GM13977 (cell line): ENCODE measurements at places on chromosomes 16 and 17.
A peak's percentile ranks its signal among the peaks of the same experiment; 100 is the strongest.

DNA sequence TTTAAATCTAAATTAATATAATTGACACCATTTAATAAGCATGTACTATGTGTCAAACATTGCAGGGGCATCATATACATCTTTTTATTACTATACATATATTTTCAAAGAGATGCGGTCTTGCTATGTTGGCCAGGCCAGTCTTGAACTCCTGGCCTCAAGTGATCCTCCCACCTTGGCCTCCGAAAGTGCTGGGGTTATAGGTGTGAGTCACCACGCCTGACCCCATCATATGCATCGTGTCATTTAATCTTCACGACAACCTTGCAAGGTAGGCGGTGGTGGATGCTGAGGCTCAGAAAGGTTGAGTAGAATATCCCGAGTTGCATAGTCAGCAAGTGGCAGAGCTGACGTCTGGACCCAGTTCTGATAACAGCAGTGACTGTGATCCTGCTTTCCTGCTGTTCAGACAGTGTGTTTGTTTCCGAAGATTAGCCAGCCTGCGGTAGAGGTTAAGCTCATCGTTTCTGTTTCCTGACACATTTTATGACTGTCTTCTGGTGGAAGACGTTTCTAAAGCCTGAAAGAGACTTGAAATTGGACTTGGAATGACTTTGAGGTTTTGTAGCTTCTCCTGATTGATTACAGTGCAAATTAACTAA is 316.6 kb downstream of the SNX29 start:
- no peak for DNase-seq

- DNase-seq = no peak
Observed at GRCh38 chr16:1102333-1102700, 6.3 kb upstream of the C1QTNF8 start.

DNA sequence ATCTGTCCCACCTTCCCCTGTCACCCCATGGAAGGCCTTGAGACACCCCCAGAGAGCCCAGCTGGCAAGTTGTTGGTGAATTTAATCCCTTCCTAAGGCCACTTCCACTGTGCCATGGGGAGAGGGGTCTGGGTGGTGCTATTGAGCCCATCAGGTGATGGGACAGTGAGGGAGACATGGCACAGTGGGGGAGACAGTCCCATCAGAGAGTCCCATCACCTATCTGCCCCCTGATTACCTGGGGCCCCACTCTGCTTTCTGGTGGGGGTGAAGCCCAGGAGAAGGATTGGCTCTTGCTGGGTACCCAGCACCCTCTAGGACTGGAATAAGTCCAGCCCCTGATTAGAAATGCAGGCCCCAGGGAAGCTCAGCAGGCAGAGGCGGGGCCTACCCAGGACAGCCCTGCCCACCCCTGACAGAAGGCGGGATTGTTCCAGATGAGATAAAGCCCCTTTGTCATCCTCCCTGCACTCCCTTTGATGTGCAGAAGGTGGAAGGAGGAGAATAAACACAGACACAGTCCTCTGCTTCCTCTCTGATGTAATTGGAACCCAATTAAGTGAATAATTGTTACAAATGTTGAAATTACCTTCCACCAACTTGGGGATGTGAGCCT is 18.9 kb downstream of the TMEM132E start:
- DNase-seq = no peak

DNA sequence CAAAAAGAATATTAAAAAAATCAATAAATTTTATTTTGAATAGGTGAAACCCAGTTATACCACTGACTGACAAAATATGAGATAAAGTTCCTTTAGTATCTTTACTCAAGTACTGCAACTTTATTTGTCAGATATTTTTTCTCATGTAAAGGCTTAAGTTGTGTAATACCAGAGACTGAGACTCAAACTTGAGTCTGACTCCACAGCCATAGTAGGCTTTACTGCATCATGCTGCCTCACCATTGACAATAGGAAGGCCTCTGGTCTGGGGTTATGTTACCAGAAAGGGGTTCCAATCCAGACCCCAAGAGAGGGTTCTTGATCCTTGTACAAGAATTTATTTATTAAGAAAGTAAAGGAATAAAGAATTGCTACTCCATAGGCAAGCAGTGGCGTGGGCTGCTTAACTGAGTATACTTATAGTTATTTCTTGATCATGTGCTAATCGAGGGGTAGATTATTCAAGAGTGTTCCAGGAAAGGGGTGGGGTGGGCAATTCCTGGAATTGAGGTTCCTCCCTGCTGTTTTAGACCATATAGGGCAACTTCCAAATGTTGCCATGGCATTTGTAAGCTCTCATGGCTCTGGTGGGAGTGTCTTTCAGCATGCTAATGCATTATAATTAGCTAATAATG is 187.4 kb upstream of the WSB1 start:
- no peak for DNase-seq

DNA sequence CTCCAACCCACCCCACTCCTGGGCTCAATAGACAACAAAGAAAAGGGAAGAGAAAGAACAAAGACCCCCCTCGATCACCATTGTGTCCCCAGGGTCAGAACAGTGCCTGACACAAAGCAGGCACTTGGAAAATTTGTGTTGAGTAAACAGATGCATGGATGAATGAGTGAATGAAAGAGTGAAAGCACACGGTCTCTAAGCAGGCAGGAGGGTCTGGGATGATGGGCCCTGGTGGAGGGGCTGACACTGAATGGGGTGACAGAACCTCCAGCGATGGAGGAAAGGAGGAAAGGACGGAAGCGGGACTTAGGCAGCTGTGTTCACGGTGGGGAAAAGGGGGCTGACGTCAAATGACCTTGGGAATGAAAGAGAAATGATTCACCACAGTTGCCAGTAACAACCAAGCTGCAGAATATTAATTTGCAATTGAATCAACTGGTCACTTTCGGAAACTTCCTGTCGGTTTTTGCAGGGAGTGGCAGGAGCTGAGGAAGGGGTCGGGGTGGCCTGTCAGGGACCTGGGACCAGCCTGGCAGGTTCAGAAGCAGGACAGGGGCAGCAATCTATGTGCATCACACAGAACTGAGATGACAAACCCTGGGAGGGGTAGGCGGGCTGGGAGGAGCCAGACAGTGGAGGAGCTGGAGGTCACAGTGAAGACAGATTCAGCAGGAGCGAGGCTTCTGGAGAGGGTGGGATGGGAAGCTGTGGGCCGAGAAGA is 6.7 kb upstream of the GAST start:
- DNase-seq = no peak

GRCh38 chr17:74786431-74787055 is 10.4 kb upstream of the NAT9 start:
- DNase-seq = no peak

- DNase-seq = no peak
Observed at GRCh38 chr17:71572343-71572742, 548.5 kb upstream of the SOX9 start.

GRCh38 chr16:54493061-54493460 is 206.5 kb upstream of the IRX3 start:
- DNase-seq = no peak

DNA sequence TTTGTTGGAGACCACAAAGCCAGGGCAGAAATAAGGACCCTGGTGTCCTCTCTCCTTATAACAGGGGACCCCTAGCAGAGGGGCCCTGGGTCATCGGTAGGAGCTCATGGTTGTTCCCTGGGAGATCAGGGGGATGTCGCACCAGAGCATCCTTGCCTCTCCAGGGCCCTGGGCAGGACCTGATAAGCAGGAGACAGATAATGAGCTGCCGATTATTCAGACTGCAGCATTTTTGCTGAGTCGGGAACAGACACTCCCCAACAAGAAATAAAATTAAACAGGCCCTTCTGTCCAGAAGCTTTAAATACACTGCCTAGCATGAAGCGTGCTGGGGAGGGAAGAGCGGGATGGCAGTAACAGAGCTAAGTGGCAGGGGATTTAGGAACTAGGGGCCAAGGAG is 15.4 kb upstream of the GFAP start:
- no peak for DNase-seq

DNA sequence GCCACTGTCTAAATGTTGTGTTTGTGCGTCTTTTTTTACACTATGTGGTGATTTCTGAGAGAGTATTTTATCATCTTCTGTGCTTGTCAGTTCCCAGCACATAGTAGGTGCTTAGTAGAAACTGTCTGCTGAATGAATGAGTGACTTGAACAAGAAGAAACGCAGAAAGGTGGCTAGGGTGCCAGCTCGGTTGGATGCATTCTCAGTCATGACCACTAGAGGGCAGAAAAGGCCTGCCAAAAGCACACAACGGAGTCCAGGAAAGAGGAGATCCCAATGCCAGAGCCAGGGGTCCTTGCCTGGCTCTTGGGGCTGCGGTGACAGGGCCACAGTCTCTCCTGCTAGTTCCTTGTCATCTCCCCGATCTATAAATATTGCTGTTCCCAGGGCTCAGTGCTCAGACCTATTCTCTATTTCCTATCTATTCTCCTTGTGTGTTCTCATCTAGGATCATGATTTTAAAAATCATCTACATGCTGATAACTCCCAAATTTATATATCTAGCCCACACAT is 57.3 kb upstream of the CCL1 start:
- peak; percentile 74 for DNase-seq

DNA sequence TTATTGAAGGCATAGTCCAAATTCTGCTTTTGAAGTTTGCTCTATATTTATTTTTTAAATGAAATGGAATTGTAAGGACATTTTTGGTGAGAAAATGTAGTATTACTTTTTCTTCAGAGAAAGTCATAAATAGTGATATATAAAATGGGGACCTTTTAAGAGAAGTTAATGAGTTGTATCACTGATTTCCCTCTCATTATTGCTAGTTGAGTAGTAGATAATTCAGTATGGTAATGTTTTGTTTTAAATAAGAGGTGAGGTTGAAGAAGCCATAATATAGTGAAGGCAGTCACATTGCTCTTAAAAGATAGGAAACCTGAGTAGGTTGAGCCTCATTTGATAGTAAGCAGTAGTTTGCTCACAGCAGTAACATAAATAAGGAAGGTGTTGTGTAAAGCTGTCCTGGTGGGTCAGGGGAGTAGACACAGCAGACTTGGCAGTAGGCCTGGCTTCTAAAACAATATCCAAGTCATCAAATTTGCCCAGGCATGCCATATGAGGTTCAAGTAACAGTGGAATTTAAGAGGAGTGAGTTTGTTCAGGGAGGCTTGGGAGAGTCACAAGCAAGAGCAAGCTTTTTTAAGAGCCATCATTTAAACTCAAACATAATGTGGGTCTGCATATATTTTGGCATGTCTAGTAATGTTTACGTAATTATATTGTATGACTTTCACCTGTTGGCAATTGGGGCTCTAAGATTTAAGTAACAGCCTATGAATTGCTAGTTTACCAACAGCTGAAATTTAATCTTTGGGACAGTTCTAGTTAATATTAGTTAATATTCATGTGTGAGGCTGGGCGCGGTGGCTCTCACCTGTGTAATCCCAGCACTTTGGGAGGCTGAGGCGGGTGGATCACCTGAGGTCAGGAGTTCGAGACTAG is 6.5 kb downstream of the NFATC3 start:
- DNase-seq = no peak

DNA sequence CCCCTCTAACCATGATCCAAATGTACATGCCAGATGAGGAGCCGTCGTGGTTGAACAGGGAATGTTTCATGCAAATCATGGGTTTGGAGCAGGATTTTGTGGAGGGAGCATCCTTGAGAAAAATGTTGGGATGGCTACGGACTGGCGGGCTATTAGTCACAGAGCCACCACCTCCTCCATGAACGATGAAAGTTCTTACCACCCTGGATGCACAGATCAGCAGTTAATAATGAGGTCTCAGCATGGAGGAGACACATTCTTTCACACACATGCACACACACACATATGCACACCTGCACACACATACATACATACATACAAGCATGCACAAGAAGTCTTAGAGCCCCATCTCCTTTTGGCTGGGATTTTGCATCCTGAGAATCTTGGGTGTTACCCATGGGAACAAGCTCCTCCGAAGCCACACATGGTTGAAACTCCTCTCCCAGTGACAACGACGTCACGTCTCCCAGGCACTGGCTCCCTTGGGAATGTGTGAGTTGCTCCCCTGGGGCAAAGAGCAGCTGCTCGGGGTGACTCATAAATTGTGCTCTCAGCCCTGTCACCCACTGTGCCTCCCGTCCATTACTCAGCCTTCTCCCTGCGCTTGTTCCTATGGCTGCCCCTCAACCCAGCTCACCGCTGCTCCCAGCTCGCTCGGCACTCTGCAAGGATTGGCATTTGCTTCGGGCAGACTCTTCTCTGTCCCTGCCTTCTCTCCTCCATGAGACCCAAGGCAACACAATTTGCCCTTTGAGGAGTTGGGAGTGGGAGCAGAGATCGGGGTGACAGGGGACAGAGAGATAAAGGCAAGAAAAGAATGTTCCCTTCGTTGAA is 344.6 kb downstream of the SOX9 start:
- DNase-seq = peak; percentile 34

DNA sequence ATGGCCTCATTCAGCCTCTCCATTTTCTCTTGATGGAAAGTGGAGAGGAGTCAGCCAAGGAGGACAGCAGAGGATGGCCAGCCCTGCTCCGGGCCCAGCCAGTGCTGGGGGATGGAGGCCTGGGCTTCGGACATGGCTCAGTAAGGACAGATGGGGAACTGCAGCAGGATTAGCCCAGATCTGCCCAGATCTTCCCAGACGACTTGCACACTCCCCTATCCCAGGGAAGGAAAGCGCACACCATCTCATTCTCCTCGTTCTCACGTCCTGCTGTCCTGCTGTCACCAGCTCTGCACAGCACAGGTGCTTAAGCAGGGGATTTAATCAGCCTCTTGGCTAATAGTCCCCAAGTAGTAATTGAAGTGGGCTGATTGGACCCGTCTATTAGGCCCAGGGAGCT is 100.2 kb upstream of the SDK2 start:
- DNase-seq = no peak

DNA sequence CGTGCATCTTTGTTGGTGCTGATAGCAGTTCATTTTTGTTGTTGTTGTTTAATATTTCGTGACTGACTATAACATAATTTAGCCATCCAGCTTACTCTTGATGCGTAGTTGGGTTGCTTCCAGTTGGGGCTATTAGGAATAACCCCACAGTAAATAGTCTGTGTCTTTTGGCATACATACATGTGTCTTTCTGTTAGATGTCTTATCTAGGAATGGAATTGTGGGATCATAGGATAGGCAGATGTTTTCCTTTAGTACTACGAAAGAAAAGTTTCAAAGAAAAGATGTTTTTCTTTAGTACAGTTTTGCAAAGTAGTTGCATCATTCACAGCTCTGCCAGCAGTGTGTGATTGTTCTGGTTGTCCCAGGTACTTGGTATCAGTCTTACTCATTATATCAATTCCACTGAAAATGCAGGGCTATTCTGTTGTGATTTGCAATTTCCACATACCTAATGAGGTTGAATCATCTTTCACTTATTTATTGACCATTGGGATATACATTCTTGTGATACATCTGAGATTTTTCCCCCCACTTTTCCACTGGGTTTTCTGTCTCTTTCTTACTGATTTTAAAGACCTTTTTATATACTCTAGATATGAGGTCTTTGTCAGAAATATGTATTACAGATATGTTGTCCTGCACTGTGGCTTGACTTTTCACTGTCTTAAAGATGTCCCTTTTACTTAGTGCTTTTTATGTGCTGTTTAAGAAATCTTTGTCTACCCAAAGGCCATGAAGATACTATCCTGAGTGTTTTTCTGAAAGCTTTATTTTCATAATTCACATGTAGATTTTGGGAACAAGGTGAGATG is 173.3 kb downstream of the MRTFB start:
- no peak for DNase-seq

- no peak for DNase-seq
Observed at GRCh38 chr16:50040018-50040417, 15.0 kb downstream of the CNEP1R1 start.
